A549 (cell line): ENCODE measurements at places on chromosomes 4 and X. TPM values are rescaled to one million over a fixed set of nuclear protein-coding genes. Genes with fewer than 3 reads are reported as not detected.

DNA sequence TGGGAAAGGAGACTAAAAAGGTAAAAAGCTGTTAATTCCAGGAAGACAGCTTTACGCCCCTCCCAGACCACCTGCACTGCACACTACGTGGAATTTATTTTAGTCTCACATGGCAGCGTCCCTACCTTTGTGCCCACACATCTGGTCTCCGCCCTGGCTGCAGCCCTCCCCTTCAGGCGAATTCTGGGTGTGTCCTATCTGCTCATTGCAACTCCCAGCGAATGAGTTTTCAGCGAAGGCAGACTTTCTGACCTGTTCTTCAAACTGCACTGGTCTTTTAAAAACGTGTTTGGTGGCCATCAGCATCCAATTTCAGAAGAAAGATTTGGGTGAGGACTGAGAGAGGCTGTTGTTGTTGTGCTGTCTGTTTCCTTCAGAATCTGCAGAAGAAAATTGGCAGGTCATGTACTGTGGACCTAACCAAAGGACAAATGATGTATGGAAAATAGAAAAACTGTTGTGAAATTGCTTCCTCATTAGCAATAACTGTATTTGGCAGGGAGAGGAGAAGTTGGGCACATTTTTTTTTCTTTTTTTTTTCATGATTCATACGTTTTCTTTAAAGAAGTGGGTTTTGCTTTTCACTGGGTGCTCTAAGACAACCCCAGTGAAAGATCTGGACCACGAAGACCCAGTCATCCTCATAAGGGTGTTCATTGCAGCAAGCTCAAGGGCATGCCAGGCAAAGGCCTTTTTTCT, 4.2 kb downstream of the TLR8 start:
- no peak for DNase-seq

DNA sequence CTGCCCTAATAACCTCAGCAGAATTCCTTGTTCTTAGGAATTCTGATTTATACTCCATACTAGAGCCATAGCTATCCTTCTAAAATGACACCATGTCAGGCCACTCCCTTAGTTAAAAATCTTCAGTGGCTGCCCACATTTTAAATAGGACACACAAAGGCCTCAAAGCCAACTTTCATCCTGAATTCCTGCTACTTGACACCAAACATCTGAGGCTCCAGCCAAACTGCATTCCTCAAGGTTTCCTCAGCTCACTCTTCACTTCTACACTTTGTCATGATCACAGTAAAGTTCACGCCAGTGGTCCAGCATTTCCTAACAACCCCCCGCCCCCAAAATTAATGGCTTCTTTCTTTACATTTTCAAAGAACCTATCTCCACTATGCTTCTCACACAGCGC, 124.3 kb downstream of the ADGRA3 start:
- DNase-seq, result no peak

- DNase-seq, result no peak
These were observed 87.0 kb downstream of the EFNB1 start for GRCh38 chrX:68915778-68916177.

DNA sequence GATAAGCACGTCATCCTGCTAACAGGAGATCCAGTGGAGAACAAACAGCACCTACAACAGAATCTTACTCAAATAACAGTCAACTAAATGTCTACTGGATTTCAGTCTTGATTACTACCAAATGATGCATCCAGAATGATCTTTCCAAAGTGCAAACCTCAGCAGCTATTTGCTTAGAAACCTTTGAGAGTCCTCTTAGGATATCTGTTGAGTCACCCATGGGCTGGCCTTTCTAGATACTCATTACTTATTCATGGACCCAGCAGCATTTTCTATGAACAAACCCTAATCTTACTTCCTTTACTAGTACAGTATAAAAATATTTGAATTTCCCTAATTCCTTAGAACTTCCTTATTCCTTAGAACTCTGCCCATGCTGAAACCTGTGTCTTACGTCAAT, 118.5 kb upstream of the PABPC4L start:
- no peak for DNase-seq

DNA sequence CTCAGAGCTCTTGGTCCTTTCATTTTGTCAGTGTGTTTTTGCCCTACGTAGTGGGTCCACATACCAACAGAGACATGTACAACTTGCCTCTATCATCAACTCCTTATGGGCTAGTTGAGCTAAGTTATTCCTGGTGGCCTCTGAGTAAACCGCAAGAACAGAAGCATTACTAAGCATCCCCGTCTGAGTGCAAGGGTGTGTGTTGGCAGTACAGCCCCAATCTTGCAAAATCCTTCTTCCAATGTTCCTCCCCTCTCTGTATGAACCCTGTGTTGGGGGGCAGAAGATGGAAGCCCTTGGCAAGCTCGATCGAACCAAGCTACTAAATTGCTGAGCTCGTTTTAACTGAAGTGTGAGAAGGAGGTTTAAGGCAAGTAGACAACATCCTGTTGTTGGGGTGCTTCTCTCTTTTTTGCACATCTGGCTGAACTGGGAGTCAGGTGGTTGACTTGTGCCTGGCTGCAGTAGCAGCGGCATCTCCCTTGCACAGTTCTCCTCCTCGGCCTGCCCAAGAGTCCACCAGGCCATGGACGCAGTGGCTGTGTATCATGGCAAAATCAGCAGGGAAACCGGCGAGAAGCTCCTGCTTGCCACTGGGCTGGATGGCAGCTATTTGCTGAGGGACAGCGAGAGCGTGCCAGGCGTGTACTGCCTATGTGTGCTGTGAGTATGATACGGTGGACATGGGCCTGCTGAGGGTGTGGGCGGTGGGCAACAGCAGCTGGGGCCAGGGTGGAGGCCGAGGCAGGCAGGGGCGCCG, at the start of gene SH2D1A:
SH2D1A (plus strand) TSS at position 447 of the 760 bp plus-strand sequence; CDS start at position 527, 80 bp downstream.
- no peak for DNase-seq

DNA sequence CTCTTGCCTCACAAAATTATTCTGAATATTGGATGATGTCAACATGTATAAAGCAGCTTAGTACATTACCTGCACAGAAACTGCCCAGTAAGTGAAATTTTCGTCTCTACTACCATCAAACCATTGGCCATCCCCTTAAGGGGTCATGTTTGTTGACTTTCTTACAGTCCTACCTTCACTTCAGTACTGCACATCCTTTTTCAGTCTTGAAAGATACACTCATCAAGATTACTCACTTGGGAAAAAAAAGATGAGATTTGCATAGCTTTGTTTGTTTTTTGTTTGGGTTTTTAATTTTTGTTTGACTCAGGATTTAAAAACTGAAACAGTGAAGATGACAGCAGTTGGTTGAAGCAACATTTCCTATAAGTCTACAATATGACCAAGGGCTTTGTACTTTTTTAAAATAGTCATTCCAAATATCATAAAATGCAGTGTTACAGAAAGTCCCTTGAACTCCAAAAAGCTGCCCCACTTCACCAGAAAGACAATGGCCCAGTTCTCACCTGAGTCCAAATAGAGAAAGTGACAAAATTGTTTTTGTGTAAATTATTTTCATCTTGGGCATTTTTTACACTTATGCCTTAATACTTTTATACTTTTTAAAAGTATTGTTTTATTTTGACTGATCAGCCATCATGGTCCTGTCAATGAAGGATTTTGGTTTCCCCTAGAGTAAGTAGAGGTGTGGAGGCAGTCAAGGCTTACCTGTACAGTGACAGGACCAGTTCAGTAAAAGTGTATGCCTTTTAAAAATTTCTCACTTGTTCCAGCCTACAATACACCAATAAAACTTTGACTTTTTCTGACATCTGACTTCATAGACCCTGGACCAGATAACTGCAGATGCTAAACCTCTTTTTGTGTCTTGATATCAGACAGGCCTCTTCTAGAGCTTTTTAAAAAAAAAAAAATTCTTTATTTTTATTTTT, 59.7 kb upstream of the EDA2R start:
- DNase-seq, result no peak

PLAC1 gene
- polyA plus RNA-seq, result 0.79 to 1.4 TPM (median 0.87 TPM) in 3 replicates
